Activated CD4-positive, alpha-beta T cell treated with anti-CD3 and anti-CD28 coated beads for 48 hours (primary cell): ENCODE measurements at places on chromosomes 16 and 17.

- no peak for DNase-seq
Observed at GRCh38 chr16:85965125-85965524, 66.2 kb downstream of the IRF8 start.

DNA sequence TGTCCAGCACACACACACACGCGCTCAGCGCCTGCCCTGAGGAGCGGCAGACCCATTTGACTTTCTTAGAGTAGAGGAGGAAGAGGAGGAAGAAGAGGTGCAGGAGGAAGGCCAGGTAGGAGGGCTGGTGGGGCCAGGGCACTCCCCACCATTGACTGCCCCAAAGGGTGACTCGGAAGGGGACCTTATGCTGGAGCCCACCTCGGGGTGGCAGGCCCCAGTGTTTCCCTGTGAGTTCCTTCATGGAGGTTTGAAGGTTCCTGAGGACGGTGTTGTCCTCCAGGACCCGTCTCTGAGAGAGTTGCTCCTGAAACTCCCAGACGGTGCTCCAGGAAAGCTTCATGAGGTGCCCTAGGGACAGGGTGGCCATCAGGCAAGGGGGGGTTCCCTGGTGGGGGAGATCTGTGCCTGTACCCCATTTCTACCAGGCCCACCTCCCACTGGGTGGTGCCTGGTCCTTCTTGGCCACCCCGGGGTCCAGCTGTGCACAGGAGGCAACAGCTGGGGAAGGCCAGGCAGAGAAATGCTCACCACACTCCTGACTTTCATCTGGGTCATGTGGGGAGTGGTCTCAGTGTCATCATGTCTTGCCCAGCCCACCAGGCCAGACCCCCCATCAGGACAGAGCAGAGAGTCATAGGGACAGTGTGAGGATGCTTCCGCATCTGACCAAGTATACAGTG, 89.5 kb downstream of the TNFRSF13B start:
- DNase-seq: no peak

GRCh38 chr16:3655396-3656159, 1.1 kb downstream of the DNASE1 start:
- DNase-seq: no peak

DNA sequence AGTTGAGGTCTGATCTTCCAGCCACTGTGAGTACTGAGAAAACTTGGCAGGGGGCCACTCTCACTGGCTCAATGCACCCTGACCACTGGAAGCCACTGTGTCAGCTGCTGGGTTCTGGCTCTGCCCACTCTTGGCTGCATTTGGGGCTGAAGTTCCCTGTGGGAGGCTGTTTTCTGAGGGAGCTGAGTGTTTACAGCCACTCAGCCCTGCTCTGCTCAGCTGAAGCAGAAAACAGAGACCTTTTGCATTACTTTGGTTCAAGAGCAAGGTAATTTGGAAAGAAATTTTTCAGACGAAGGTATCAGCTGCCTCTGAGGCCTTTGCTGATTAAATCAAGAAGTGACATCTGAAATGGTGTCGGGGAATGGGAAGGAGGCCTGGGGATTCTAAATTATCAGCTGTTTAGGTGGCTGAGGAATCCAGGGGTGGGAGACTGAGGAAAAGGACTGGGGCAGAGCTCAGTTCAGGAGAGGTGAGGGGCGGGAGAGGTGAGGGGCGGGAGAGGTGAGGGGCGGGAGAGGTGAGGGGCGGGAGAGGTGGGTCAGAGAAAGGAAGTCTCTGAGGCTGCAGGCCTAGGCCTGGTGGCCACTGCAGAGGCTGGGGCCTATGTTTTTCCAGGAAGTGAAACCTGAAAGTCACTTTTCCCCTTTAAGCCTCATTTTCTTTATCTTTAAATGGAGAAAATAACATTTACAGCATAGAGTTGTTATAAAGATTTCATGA, at the start of gene ACSM5:
Gene ACSM5 (plus strand): TSS at position 137 of the 723 bp plus-strand sequence. CDS start 1,951 bp downstream, outside the sequence.
- DNase-seq: no peak

DNA sequence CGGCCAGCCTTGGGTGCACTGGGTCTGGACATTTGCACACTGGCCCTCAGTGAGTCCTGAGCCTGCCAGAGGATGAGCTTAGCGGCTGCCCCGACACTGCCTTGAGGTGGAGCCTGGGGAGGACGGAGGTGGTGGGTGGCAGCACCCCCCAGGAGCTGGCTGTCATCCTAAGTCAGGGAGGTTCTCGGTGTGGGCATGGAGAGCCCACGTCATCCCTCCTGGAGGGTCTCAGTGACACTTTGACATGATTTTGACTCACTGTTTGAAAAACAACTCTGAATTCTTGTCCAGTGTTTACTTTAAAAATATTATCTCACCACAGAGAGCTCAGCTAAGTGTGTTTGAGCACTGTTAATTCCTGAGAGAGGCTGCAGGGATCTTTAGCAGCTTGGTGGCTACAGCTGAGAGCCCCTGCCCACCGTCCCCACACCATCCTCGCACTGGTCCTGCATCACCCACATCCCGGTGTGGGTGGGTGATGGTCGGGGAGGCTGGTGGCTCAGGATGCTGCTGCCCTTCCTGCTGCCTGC, 63.1 kb downstream of the BANP start:
- no peak for DNase-seq

GRCh38 chr17:11094331-11094730, 146.7 kb upstream of the SHISA6 start:
- DNase-seq: no peak

DNA sequence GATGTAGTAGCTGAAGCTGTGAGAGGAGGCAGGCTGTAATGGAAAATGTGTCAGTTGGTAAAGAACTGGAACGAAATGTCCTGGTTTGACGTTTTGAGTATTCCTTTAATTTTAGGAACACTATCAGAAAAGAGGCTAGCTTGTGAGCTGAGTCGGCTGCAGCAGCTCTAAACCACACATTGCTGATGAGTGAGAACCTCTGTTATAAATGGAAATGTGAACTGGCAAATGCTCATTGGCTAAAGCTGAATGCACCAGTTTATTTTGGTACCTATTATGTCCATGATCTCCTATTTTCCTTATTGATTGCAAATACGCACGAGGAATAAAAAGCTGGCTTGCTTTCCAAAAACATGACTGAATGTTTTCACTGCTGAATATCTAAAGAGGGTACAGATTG, 11.0 kb upstream of the WIPI1 start:
- no peak for DNase-seq

GRCh38 chr16:50202926-50203624, 50.0 kb downstream of the TENT4B start:
- DNase-seq: no peak
